ENCODE measurements at places on chromosomes 12 and 14.

DNA sequence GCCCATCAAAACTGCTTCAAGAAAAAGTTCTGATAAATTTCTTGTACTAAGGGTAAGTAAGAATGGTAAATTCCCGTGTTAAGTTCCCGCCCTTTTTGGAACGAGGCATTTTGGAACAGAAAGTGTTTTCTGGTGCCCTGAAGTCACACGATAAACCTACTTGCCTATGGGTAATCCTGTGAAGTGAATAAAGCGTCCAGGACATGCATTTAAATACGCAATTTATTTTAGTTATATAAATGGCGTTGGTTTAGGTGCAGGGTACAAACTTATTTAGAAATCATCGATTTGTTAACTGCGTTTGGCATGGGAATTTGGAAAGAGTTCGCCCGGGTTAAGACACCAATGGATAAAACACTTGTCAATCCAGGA is 715 bp upstream of the RAP1B start:
- peak; percentile 36 for DNase-seq

- DNase-seq = no peak
Observed at GRCh38 chr14:95197551-95197950, 40.2 kb upstream of the DICER1 start.

- no peak for DNase-seq
Observed at GRCh38 chr12:67957383-67957782, 31.9 kb upstream of the IFNG-AS1 start.

- DNase-seq = no peak
Observed at GRCh38 chr12:122192441-122192840, 9.5 kb downstream of the LRRC43 start.

DNA sequence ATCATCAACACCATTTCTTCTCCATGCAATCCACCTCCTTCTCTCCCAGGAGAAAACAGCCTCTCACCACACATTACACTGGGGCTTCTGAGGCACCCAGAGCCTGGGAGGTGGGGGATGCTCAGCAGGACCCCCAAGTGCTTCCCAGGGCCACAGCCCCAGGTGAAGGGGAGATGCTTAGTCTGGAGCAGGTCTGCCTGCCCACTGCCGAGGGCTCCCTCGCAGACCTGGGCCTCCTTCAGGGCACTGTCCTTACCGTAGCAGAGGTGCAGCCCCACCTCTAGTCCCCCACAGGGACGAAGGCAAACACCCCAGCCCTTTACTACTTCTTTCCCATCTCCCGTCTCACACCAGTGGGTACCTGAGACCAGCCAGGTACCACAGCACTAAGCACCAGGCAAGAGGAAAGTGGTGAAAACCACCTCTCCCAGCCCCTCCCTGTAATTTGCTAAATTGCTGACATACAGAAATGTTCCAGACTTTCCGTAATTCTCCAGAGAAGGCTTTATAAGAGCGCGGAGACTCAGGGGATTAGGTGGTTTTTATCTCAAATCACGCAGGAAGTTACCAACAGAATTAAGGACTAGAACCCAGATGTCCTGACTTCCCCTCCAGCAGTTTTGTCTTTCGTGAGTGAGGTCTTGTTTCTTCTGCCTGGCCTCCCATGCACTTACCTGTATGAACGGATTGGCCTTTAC is 59.0 kb downstream of the PLEKHG3 start:
- DNase-seq = no peak

GRCh38 chr12:57133013-57133569 is 4.8 kb downstream of the LRP1 start:
- no peak for DNase-seq

DNA sequence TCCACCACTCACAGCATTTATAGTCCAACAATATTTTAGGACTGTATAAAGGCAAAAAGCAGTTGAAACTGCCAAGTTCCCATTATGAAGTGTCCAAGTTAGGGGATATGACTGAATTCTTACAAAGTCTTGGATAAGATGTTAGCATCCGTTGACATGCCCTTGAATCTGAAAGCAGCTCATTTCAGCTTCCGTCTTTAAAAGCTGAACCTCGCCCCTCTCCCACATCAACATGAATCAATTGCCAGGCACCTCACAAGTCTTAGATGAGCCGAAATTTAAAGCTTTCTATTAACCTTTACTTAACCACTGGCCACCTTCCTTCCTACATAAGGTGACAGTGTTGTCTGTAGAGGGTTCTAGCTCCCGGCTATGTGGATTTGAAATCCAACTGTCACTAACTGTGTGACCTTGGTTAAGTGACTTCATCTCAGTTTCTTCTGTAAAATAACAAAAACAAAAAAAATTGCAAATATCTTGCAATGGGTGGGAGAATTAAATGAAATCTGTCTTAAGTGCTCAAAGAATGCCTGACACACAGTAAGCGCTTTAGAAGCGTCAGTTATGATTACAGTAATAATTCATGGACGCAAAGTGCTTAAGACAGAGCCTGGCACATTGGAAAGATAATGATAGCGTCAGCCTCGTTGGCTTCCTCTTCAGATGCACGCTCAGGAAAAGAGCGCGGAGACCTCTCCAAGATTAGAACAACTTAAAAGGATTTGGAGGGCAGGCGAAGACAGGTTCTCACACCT is 1.2 kb downstream of the PPP1CC start:
- no peak for DNase-seq

GRCh38 chr12:131332224-131332623 is 378.5 kb downstream of the ADGRD1 start:
- DNase-seq = no peak

GRCh38 chr14:55582746-55583145 is 2.7 kb downstream of the KTN1 start:
- no peak for DNase-seq

DNA sequence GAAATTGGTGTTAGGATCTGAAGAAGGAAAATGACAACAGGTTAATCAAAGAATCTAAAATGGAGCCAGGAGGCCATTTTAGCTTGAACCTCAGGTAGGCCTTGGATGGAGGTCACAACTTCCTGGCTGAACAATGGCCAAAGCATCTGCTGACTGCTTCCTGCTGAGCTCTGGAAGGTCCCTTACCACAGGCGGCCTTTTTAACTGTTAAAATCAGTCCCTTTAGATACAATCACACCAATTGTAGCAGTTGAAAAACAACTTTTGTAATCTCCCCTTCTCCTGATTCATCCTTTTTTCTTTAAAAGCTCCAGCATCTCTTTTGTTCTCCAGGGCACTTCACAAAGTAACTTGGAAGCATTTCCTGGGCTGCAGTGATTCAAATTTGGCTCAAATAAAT is 388.8 kb downstream of the PDZRN4 start:
- no peak for DNase-seq

- no peak for DNase-seq
Observed at GRCh38 chr12:32697445-32697844, 18.3 kb downstream of the DNM1L start.

DNA sequence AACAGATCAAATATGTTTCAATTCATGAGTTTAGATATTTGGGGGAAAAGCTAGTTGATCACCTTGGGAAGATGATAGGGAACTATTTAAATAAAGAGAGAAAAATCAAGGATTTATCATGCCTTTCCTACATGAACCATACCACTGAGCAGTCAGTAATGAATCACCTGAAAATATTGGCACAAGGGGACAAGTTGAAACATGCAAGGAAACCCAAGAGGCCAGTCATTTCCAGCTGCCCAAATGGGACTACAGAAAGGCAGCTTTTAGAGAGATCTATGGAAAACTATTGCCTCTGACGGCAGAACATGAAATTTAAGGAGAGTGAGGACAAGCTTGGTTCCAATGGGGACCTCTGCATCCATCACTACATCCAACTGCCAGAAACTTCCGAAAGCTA is 14.1 kb upstream of the ETV6 start:
- no peak for DNase-seq

DNA sequence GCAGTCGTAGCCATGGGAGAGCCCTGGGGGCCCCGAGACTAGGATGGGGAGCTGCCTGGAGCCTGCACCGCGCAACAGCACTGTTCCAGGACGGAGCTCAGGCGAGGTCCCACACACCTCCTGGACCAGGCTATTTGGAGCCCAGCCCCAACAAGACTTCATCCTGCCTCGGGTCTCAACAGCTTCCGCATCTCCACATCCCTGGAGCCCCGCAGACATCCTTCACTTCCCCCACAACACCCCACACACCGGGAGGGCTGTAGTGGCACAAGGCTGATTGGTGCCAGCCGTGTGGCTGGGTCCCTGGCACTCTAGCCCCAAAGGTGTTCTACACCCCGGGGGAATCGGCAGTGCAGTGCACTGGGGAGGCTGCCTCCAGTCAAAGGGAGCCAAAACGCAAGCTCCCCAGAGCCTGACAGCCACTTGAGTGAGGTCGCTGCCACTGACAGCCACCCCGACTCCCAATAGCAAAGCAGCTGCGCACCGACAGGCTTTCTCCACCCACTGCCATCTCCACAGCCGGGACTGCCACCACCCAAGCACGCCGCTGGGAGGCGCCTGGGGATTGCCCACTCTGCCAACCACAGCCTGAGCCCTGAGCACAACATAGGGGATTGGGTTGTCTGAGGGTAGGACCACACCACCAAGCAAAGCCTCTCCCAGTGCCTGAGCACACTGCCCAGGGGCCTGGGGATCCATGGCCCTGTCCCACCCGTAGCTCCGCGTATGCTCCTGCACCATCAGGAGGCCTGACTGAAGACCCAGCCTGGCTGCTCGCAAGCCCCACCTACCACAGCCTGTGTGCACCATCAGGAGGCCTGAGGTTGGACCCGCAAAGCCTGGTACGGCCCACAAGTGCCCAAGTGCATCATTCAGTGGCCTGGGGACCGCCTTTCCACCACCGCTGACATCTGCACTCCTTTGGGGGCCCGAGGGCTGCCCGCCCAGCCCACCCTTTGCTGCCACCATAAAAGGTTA is 13.2 kb upstream of the KLRF1 start:
- DNase-seq = peak; percentile 59

- no peak for DNase-seq
Observed at GRCh38 chr12:45122768-45123380, 72.0 kb upstream of the DBX2 start.

- no peak for DNase-seq
Observed at GRCh38 chr12:24803430-24804245, 145.3 kb downstream of the BCAT1 start.

Measured in left hindlimb (tissue), 1 donor.